Hypothalamus (tissue), 51 donors: ENCODE measurements at places on chromosomes 1 and 21.
A peak's percentile ranks its signal among the peaks of the same experiment; 100 is the strongest.

DNA sequence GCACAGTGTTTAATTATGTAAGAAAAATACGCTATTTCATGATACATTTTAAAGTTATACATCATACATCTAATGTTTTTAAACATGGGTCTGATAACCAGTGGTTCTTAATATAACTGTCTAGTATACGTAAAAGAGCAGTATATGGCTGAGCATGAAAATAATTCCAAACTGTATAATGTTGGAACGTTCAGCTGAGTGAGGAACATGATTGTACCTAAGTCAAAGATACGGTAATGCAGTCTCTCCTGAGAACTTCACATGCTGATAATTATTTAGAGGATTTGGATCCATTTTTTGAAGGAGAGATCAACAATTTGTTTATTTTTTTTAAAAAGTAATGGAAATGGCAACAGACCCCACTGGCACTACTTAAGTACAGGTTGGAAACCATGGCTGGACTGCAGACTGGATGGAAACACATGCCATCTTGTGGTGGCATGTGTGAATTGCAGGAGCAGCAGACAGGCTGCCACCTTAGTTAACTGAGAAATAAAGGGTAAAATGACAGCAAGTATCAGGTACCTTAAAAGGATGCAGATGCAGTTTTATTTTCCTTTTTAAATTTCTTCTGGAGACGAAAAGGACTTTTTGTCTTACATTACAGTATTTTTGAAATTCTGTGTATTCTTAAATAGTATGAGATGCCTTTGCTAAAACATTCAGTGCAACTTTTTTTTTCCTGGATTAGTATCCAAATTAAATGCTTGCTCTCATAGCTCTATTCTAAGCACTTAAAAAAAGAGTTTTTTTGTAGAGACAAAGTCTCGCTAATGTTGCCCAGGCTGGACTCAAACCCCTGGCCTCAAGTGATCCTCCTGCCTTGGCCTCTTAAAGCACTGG lies 73.8 kb downstream of the MTR start:
- DNase-seq, result no peak

- no peak for DNase-seq
Observed at GRCh38 chr1:32192220-32192948, 8.0 kb upstream of the CCDC28B start.

- DNase-seq, result no peak
Observed at GRCh38 chr1:154327466-154328317, 2.4 kb downstream of the ATP8B2 start.

DNA sequence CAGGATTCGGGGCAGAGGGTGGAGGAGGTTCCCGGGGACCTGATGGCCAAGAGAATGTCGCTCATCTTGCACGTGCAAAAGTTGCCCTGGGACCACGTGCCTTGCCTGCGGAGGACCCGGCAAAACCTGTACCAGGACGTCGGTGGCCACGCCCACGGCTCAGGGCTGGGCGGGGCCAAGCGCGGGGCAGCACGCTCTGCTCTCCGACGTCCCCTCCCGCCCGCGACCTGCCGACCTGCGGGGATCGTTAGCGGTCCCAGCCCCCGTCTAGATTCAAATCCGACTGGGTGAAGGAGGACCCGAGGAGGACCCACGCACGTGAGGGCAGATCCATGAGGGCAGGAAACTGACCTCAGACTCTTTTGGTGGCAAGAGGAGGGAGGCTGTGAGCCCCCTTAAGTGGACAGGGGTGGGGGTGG lies at the start of gene C1orf167:
C1orf167 (plus strand) TSS at position 206 of the 419 bp plus-strand sequence. CDS start 2,208 bp downstream, outside the sequence.
- no peak for DNase-seq

DNA sequence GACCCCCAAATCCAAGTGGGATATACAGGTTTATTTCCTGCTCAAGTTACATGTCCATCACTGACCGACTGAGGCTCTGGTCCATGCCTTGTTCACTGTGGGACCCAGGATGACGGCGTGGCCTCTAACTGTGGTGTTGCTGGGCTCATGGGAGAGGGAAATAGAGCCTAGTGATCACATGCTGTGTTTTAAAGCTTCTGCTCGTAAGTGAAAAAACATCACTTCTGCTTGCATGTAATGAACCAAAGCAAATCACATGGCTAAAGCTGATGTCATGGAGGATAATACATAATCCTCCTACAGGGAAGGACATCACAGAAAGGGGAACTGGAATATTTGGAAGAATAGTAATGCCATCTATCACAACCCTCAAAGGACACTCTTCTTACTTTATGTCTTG lies 107.6 kb downstream of the FASLG start:
- DNase-seq, result no peak

DNA sequence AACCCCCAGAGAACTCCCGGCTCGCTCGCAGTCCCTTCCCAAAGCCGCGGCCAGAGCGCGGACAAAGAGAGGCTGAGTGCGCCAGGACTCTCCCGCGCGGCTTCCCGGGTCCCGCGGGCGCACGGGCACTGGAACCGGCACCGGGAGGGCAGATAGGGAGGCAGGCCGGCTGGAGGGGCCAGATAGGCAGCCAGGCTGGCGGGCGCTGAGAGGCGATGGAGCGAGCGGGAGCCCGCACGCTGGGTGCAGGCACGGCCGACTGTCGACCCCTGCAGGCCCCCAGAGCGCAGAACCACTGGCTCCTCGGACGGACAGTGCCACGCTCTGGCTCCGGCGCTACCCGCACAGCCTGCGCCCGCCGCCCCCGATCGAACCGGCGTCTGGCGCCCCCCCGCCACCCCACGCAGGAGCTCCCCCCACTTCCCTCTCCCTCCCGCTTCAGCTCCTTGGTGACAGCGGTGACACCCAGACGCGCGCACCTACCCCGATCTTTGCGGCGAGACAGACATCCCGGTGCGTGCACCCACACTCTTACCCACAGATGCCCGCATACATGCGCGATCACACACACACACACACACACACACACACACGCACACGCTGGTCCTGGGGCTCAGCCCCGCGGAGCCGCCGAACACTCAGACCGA lies 534 bp downstream of the SLC6A9 start:
- DNase-seq, result no peak

- DNase-seq, result peak; percentile 16
Observed at GRCh38 chr1:43995984-43996732, 4.8 kb downstream of the CCDC24 start.
